ENCODE measurements at places on chromosomes 11 and 22.
A peak's percentile ranks its signal among the peaks of the same experiment; 100 is the strongest.

DNA sequence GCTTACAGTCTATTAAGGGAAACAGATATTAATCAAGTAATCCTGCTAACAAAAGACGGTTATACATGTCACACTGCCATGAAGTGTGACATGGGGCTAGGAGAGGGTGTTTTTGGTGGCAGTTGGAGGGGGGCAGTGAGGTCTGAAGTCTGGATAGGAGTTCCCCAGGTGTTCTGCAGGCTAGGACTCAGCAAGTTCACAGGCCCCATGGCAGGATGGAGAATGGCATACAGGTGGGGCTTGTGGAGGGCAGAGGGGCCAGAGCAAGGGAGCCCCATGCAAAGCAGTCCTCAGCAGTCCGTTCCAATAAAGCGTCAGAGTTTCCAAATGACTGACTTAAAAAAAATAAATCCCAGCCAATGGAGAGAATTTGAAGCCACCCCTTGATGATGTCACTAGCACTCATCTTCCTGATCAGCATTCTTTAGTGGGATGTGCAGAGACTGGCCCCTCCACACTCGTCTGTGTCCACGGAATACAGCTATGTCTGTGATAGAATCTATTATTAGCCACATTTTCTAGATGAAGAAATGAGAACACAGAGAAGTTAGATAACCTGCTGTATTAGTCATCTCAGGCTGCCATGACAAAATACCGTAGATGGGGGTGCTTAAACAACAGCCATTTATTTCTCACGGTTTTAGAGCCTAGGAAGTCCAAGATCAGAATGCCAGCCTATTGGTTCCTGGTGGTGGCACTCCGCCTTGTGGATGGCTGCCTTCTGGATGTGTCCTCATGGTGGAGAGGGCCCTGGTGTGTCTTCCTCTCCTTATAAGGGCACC is 32.6 kb downstream of the PRDM11 start:
- peak; percentile 17 for DNase-seq

DNA sequence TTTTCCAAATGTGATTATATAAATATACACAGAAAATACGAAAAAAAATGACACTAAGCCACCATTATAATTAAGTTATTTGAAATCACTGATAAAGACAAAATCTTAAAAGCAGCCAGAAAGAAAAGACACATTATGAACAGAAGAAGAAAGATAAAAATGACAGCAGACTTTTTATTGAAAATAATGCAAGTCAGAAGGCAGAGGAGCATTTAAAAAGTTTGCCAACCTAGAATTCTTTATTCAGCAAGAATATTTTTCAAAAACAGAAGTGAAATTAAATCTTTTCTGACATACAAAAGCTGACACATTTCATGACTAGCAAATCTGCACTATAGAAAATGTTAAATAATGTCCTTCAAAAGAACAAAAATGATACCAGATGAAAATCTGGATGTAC is 77.8 kb downstream of the CD82 start:
- no peak for DNase-seq

GRCh38 chr11:19832086-19832750 is 119.6 kb downstream of the NAV2 start:
- DNase-seq, result no peak

DNA sequence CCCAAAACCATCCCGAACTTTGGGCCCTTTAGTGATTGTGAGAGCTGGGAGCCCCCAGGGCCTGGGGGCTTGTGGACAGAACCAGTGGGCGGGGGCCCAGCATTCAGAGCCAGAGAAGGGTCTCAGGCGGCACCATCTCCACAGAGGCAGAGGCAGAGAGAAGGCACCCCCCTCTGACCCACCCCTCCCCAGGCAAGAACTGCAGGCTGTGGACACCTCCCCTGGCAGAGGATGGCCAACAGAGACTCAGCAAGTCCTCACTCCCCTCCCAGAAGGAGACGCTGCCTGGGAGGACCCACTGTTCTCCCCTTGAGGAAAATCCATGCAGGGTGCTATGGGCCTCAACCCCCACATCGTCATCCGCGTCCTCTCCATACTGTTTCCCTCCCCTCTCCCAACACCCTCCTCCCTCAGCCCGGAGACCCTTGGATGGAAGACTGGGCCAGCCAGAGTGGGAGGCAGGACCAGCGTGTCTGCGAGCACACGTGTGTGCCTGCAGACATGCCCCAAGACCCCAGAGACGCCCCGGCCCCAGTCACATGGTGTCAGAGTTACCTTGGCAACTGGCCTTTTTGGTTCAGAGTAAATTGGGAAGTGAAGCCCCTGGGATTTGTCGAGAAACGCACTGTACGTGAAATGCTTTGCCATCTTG is 42.6 kb downstream of the KCNC1 start:
- no peak for DNase-seq

GRCh38 chr11:123196060-123196714 is 1.1 kb upstream of the CLMP start:
- DNase-seq, result no peak

Data from GM12865 (cell line).